Astrocyte of the cerebellum (primary cell): ENCODE measurements at places on chromosomes 7 and 10.

DNA sequence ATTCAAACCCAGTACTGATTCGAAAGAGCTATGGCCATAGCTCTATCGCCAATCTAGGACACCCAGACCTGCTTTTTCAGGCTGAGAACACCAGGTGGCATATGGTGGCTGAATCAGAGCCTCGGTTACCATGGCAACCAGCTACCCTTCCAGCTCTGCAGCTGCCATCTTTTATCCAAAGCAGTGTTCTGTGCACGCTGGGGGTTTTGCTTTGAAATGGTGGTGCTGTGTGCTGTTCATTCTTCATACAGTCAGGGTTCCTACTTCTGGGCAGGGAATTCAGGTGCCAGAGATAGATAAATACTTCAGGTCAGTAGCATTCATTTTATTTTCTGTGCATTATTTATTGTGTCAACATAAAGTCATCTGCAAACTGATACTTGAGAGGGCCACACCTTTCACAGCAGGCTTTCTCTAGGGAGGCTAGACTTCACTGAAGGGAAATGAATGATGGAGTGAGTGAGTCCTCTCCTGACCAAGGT lies 85.4 kb downstream of the AKR1D1 start:
- DNase-seq: peak; percentile 83

DNA sequence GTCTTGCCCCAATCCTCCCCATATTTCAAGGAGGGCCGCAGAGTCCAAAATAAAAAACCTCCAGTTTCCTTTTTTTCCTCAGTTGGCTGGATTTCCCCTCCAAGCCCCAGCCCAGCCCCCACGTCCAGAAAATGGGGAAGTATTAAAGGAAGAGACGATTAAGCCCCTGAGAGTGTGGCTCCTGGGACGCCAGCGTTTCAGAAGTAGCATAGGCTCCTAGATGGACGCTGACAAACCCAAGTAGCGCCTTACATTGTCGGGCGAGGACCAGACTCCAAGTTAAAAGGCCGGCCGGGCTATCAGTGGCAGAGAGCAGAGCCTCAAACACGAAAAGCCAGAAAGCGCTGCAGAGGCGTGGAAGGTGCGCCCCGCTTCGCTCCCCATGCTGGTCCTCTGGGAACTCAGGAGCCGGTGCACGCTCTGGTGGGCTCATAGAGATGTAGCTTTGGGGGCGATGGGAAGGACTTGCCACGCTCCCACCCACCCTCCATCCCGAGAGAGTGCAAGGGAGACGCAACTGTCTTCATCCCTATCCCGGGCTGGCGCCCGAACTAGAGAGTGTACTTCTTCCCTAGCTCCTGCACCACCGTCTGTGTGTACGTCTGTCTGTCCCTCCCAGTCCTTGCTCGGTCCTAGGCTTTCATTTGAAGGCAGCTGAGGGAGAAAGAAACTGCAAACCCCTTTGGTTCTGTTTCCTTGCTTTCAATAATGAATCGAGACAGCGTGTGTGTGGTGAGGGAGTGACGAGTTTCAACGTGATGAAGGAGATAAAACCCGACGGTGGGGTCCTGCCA lies 6.3 kb upstream of the EMX2 start:
- no peak for DNase-seq

GRCh38 chr10:26721561-26721960 lies 24.1 kb downstream of the PDSS1 start:
- DNase-seq: no peak

GRCh38 chr7:14233076-14233867 lies 243.8 kb upstream of the ETV1 start:
- no peak for DNase-seq

DNA sequence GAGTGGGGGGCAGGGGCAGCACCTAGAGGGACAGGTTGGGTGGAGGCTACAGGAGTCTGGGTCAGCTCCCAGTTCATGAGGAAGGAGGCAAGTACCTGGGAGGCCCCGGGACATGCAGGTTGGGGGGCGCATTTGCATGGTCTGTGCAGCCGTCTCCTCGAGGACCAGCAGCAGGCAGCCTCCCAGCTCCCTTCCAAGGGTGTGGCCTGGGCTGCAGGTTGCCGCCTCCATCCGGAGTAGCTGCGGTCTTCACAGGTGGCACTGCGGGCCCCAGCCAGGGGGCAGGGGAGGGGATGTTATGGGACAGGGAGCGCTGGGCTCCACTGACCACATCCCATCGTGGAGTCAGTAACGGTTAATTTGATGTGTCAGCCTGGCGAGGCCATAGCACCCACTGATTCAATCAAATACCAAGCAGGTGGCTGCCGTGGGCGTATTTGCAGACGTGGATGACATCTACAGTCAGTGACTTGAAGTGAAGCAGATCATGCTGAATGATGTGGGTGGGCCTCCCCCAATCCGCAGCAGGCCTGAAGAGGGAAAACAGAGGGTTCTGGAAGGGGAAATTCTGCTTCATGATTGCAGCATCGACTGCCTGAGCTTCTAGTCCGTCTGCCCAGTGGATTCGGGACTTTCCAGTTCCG lies 81.6 kb downstream of the PRKAG2 start:
- DNase-seq: no peak
